MG63 (cell line): ENCODE measurements at places on chromosomes 5 and 9. TPM values are rescaled to one million over a fixed set of nuclear protein-coding genes. Genes with fewer than 3 reads are reported as not detected.

DNA sequence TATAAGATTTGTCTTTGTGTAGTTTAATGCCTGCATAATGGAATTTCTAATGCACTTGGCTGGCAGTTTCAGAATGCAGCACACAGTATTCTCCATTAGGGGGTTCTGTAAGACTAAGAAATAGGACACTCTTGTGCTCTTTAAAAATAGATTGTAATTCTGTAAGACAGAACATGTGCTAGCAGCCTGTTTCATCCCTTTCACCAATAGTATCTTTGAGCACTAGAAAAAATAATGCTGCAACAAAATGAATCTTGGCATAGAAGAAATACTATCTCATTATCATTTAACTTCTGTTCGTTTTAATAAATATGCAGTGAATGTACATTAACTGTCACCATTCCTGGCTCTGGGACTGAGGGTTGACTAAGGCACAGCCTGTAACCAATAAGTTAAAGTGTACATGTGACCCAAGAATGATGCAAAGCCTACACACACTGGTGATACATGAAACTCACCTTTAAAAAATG lies 23.8 kb upstream of the ZNF622 start:
- DNase-seq = no peak

GRCh38 chr9:113720495-113720894 lies 155.6 kb upstream of the ZNF618 start:
- no peak for DNase-seq

- no peak for DNase-seq
Observed at GRCh38 chr5:29853711-29854220, 1339.7 kb upstream of the CDH6 start.

GRCh38 chr9:101398930-101399642 lies 435 bp downstream of the ZNF189 start:
- DNase-seq = peak; percentile 31

GRCh38 chr5:144179226-144179625 lies 8.6 kb downstream of the KCTD16 start:
- no peak for DNase-seq

DNA sequence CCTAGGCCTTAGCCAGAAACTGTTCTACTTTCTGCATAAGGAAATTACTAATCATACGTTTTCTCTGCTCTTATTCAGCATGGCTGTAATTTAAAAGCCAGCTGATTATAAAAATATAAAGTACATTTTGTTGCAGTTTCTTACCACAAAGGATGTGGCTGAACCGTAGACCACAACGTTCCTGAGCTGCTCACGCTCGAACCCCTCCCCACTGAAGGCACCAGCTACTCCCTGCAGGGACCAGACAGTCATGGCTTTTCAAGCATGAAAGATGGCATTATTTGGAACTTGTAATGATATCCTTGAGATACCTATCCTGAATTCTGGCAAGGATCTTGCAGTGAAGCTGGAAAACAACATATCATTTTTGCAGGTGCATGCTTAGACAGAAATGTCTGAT lies 91.8 kb upstream of the DMRT1 start:
- DNase-seq = no peak

- DNase-seq = peak; percentile 26
Observed at GRCh38 chr9:97109194-97109811, 70.4 kb upstream of the CTSV start.

DNA sequence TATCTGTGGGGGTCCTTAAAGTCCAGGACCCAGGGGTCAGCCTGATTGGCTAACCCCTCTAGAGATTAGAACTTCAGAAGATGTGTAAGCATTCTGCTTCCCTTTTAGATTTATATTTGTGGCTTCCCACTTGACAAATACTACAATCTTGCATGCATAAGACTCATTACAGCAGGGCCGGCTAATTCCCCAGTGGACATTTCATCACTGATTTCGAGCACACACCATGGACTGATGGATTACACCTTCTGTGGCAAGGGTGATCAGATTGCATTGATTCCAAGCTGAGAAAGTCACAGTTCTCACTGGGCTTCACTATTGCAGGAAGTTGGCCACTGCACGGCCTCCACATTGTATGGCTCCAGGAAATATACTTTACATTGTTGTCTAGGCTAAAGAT lies 65.8 kb upstream of the DAPK1 start:
- no peak for DNase-seq

DNA sequence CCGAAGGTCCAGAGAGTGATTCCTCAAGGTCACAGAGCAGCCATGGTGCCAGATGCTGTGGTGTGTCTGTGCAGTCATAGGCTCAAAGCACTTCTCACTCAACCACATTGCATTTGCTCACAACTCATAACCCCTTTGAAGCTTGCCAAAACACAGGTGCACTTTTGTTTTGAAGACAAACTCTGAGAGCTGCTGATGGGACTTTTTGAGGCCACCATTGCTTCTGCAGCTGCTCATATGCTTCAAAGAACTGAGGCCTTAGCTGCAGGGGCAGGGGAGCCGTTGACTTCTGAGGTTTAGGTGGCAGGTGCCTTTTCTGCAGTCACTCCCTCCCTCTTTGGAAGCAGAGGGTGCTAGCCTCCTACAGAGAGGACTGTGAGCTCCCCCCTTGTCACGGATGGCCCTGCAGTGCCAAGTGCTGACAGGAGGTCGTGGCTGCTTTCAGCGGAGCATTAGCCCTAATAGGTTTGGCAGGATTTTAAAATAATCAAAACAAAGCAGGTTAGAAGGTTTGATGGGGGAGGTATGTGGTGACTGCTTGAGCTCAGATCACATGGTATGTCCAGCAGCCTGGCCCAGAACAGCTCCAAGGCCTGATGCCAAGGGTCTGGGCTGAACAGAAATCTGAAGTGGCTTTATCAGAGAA lies 232.1 kb downstream of the MAN2A1 start:
- no peak for DNase-seq

DNA sequence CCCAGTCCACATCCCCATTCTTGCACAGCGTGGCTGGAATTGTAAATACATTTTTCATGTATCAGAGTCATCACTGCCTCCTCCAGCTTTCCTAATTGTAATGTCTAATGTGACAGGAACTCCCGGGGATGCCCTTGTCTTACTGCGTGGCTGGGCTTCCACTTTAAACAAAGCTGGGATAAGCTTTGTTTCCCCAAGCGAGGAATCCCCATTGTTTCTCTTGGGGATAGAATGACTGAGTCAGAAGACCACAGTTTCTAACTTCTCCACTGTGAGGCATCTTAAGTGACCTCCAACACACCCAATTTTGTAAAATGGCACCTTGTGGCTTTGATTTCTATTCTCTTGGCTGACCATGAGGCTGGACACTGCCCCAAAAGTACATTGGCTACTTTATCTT lies 22.4 kb downstream of the ARPC5L start:
- DNase-seq = no peak

DNA sequence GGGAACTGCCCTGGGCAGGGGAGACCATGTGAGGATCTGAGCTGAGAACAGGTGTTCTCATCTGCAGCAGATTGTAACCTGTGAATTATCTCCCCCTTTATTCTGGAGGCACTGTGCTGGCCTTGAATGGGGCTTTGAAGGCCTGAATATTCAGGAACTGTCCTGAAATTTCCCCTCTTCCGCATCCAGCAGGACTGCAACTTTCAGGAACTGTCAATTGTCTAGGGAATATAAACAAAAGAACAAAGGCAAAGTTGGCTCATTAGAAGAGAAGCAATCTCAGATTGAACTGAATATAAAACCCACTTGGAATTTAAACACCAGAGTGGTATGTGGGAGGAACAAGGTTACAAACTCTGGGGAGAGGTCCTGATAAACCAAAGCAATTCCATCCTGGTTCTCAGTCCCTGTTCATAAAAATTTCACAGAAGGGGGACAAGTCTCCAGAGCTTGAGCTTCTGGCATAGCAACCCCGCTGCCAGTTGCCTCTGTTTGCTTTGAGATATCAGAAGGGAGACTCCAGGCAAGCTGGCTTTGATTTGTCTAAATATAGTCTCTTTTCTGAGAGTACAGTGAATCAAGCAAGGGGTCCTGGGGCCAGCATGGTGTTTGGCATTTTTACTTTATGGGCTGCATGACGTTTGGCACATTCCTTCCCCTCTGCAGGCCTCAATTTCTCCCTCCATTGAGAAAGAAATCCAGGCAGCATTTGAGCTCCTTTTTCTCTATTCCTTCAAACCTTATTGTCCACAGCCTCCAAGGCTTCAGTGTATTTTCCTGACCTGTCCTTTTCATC lies 47.5 kb downstream of the ADRB2 start:
- DNase-seq = no peak

DNA sequence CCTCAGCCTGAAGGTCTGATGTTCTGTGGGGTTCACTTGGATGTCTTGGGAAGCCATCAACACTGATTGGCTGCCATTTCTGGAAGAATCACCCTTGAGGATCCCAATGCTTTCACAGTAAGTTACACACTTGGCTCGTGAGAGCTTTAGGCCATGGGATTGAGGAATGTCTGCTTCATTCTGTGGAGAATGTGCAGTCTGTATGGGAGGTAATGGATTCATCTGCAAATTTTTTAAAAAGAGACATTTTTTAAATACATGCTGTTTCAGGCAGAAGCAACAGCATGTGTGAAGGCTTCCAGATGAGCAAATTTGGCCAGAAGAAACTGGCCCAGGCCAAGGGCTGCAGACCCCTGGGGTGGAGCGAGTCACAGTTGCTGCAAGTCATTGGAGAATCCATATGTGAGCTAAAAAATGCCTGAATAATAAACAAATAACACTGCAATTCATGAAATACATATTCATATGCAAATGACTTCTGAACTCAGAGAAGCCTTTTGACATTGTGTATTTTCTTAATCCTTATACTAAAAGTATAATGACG lies 146.3 kb upstream of the RASEF start:
- DNase-seq = peak; percentile 62

DNA sequence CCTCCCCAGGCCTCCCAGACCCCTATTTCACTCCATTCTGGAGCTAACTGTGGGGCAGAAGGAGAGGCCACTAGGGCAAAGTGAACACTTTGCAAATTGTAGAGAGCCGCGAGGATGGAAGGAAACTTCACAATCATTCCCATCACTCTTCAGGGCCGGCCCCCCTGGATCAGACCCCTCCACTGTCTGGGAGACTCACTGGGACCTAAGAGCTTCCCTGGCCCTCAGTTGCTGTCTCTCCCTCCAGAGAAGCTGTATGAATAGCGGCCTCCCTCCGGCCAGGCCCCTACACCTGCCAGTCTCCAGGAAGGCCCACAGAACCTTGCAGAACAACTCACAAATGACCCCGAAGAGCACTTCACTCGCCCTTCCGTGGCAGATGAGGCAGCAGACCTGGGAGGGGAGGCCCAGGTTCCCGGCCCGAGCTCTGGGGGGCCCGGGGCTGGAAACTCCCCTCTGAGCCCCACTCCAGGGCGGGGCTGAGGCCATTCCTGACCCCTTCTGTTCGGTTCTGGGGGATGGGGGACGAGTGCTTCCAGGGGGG lies 141.9 kb upstream of the IER5L start:
- no peak for DNase-seq

- no peak for DNase-seq
Observed at GRCh38 chr5:175653763-175654162, 4.1 kb upstream of the HRH2 start.

DNA sequence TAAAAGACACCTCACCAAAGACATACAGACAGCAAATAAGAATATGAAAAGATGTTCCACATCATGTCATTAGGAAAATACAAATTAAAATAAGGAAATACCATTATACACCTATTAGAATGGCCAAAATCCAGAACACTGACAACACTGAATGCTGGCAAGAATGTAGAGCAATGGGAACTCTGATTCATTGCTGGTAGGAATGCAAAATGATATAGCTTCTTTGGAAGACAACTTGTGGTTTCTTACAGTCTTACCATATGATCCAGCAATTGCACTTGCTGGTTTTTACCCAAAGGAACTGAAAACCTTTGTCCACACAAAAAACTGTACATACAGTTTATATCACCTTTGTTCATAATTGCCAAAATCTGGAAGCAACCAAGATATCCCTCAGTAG lies 6.5 kb downstream of the TMEM161B start:
- no peak for DNase-seq

DNA sequence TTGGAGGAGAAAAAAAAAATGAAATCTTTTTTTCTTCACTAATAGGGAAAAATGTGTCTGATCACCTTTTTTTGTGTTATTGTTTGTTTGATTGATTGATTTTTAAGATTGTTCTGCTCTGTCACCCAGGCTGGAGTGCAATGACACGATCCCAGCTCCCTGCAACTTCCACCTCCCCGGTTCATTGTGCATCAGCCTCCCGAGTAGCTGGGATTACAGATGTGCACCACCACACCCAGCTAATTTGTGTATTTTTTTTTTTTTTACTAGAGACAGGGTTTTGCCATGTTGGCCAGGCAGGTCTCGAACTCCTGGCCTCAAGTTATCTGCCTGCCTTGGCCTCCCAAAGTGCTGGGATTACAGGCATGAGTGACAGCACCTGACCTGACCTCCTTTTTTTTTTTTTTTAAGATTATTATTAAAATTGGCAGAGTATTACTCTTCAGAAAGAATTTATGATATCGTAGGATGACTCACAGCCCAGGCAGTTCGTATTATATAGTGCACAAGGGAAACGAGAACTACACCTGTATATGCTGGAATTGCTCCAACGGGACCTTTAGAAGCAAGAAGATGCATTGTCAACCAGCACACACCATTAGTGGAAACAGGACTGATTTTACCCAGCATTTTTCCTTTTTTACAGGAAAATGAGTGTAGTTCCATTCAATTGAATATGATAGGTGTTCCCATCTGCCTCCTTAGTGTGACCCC lies 27.7 kb downstream of the FUBP3 start:
- DNase-seq = no peak

DNA sequence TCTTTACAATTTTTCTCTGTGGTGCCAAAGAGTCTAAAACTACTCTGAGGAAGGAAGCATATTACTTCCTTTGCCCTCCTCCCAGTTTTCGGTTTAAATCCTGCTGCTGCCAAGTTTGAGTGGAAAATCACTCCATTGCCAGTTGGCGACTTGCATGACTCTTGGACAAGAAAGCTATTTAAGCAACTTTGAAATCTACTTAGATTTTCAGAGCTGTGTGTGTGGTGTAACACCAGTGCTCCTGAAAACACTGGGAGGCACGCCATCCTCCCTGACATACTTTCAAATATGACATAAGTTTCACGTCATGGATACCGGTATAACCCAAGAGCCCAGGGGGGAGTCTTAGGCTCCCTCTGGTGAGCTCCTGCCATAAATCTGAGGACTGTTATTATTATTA lies 83.5 kb upstream of the RIOK2 start:
- peak; percentile 19 for DNase-seq

GRCh38 chr9:114002271-114002985 lies 75.7 kb downstream of the AMBP start:
- no peak for DNase-seq

- no peak for DNase-seq
Observed at GRCh38 chr5:135582099-135582781, 3.4 kb upstream of the CXCL14 start.

GRCh38 chr9:114149765-114150340 lies 5.5 kb upstream of the COL27A1 start:
- DNase-seq = no peak

GRCh38 chr5:1293416-1294205 lies 1.3 kb downstream of the TERT start:
- no peak for DNase-seq

Gene P4HA2
- 71.0 and 96.8 TPM in 2 replicates for total RNA-seq

Gene DAB2IP
- 6.8 and 7.3 TPM in 2 replicates for total RNA-seq

Gene CCDC192
- total RNA-seq = not detected in 2 replicates

Gene TAF1L
- total RNA-seq = not detected in 2 replicates

Gene SPATA24
- total RNA-seq = 1.2 and 9.7 TPM in 2 replicates

Gene NAIP
- 2.1 and 3.3 TPM in 2 replicates for total RNA-seq

Gene HAPLN1
- 0.16 TPM in 1 of 2 replicates, not detected in the other for total RNA-seq

Gene IL13
- total RNA-seq = not detected in 2 replicates

Gene SV2C
- total RNA-seq = not detected in 2 replicates

Gene C5orf15
- 96.2 and 153 TPM in 2 replicates for total RNA-seq

Gene IFNA21
- total RNA-seq = not detected in 2 replicates
